ENCODE measurements at places on chromosomes 11 and 22.

DNA sequence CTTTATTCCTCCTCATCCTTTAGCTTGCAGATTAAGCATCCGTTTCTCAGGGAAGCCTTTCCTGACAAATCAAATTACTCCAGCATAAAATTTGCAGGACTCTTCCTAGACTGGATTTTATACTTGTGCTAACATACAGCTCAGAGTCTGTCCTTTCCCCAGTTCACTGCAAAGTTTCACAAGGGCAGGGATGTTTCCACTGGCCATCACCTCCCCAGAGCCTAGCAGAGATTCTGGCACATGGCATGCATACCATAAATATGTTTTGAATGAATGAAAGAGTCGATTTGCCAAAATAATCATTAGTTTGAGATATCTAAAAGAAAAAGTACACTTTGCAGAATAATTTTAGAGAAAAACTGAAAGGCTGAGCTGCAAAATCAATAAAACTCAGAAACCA lies 10.6 kb downstream of the MSANTD4 start:
- DNase-seq, result no peak

DNA sequence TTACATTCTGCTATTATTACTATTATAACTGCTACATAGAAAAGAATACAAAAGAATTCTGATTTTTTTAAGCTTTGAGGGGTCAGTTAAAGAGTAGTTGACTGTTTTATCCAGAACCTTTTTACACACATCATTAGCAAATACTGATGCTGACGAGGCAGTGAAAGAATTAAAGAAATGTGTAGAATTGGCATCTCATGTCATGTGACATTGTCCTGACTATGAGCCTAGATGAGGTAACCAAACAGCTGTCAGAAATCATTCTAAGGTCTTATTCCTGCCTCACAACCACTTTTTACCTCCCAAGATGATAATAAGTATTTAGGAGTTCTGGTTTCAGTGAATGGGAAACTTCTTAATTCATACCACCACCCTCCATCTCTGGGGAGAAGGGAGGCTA lies 121.0 kb downstream of the SLC1A2 start:
- DNase-seq, result no peak

- no peak for DNase-seq
These were observed 845 bp upstream of the RAB36 start for GRCh38 chr22:23144432-23144831.

GRCh38 chr11:120893440-120894201 lies 130.3 kb upstream of the TBCEL start:
- DNase-seq, result no peak

- DNase-seq, result no peak
These were observed 45.1 kb downstream of the PTPRJ start for GRCh38 chr11:48025293-48025983.

DNA sequence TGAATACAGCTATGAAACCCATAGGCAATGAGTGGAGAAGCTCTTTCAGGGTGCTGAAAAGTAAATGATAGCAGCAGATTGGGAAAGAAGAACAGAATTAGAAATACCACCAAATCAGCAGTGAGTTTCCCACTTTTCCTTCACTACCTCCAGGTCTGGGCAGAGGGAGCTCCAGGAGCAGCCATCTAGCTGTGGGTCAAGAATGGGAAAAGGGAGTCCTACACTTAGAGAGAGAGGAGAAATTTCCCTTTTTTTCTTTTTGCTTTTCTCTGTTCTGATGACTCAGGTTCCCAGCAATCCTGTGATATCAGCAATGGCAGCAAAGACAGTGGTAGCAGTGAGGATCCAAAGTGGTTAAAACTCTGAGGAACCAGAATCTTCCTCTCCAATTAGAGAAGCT lies 263.9 kb downstream of the NXPE2 start:
- DNase-seq, result no peak

GRCh38 chr11:73218106-73218829 lies at the start of gene P2RY2:
TSS of gene P2RY2 (plus strand) at chr11:73218281. CDS start at chr11:73234160, 15,879 bp downstream.
- DNase-seq, result no peak

- no peak for DNase-seq
These were observed 19.5 kb downstream of the TSPAN4 start for GRCh38 chr11:862081-862661.

DNA sequence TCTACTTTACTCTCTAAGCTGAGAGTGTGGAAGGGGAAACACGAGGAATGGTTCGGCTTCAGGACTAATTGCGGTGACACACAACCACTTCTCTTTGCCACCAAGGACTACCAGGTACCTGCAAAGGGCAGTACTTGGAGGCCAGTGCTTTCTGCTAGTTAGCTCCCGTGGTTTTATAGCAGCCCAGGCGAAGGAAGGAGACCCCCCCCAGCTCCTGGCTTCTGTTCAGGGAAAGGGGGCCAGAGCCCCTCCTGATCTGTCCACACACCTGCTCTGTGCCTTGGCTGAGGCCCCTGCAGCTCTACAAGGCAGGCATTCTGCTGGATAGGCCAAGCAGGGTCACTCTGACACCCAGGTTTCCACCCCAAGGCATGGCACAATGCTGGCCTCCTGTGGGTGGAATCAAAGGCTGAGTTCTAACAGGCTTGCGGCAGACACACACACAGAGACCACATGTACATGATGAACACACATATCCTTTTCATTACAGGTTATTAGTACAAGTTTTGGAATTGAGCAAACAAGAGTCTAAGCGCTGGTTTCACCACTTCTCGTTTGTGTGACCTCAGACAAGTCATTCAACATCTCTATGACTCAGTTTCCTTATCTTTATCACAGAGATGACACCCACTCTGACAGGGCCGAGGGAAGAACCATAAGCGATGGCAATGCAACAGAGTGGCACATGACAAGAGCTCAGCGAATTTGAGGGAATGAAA lies 7.5 kb downstream of the SERPIND1 start:
- DNase-seq, result no peak

- no peak for DNase-seq
These were observed 31.9 kb downstream of the KCNQ1OT1 start for GRCh38 chr11:2667940-2668339.

GRCh38 chr22:42683578-42684283 lies 34.5 kb upstream of the CYB5R3 start:
- no peak for DNase-seq

GRCh38 chr11:13503393-13503792 lies 7.6 kb upstream of the PTH start:
- DNase-seq, result no peak

- peak; percentile 41 for DNase-seq
These were observed 599 bp downstream of the NPTXR start for GRCh38 chr22:38843201-38843656.

GRCh38 chr11:107496011-107496410 lies 38.4 kb upstream of the CWF19L2 start:
- no peak for DNase-seq

DNA sequence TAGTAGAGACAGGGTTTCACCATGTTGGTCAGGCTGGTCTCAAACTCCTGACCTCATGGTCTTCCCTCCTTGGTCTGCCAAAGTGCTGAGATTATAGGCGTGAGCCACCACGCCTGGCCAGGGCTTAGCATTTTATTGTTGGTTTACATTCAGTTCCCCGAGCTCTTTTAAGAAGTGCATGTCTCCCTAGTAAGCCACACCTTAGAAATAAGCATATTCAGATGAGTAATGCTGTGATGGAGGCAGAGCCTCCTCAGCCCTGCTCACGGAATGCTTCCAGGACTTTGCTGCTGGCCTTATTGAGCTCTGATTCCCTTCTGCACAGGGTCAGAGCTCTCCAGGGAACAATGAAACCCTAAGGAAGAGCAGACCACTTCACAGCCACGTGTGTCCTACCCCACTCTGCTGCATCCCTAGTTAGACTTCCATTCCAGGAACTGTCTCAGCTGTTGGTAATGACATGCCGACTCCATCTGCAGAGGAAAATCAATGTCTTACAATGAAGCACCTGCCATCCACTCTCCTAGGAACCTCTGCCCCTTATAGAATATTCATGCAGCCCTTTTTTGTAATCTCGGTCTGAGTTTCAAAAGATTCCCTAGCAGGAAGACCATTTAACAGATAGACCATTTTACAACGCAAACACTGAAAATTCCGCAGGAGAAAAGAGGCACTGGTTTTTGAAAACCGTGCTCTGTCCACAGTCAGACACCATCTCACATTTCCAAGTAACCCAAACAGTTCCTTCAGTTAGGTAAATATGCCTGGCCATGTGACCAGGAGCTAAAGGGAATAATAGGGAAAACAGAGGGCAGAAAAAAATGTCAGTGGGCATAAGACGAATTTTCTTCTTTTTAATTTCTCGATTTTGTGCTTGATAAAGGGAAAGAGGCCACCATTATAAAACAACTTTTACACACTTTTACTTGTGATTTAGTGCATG lies 1.7 kb upstream of the JAM3 start:
- DNase-seq, result no peak

GRCh38 chr22:46929046-46929709 lies 166.7 kb downstream of the TBC1D22A start:
- DNase-seq, result no peak

DNA sequence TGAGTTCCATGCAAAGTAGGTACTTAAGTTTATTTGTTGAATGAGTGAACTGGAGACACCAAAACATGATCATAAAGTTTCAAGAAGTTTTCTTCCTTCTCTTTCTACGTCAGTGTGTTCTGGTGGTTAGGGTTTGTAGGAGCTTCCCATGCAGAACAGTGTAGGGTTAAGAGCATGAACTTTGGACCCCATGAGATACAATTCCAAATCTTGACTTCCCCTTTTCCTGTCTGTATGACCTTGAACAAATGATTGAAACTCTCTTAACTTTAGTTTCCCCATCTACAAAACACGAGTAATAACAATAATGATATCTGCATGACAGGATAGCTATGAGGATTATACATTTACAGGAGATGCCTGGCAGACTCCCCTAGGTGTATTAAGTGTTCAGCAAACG lies 41.0 kb upstream of the TENM4 start:
- no peak for DNase-seq

DNA sequence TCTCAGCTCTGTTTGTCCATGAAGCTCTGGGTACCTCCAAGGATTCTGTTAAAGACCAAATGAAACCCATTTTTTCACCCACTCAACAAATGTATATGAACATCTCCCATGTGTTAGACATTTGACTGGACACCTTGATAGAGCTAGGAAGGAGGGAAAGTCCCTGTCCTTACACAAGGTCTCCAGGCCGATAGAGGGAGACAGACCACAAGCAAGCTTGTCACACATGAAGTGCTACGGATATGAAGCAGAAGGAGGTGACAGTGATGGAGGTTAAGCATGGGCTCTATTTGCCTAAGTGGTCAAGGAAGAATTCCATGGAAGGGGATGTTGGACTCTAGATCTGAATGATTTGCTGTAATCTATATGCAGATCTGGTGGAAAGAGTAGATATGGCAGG lies 138.5 kb downstream of the MYO18B start:
- DNase-seq, result no peak

GRCh38 chr11:102560555-102561011 lies 30.0 kb upstream of the MMP7 start:
- no peak for DNase-seq

GRCh38 chr11:5366856-5367255 lies 15.5 kb downstream of the OR51B6 start:
- no peak for DNase-seq

- DNase-seq, result no peak
These were observed 75.3 kb downstream of the ARFGAP2 start for GRCh38 chr11:47101406-47101805.

GRCh38 chr11:73189315-73189714 lies 28.8 kb upstream of the P2RY2 start:
- DNase-seq, result no peak

GRCh38 chr22:28889478-28890024 lies 6.2 kb downstream of the ZNRF3 start:
- no peak for DNase-seq

DNA sequence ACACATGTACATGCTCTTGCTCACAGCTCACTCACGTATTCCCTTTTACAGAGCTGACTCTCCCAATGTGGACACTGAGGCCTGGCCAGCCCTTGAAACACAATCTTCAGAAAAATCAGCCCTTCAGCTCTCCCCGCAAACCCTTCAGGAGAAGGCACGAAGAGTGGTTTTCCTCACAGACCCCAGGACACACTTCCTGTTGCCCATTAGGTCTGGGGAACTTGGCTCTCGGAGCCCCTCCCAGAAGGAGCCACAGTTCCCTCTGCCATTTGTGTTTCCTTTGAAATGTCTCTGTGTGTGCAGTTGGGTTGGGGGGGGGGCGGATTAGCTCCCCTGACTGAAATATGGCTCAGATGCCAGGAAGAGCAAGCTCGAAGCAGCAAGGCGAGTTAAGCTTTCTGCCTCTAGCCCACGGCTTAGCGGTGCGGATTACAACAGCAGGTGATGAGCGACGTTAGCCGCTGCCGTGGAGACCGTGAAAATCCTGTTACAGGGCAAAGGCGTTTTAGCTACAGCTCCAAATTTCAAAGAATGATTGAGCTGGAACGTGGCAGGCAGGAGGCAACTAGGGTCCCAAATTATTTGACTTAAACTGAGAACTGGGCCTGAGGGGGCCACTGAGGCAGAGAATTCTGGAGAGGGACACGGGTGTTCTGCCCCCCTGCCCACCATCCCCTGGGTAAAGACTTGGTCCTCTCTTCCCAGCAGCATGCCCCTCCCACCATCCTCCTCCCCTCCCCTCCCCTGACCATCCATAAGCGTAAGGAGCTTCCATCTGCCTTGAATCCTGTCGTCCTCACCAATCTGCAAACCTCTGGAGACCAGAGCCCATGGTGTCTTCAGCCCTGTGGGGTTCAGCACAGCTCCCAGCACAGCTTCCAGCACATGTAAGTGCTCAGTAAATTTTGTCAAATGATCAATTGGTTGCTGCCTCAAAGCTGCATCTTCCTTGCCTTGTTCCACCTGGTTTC lies 598.6 kb downstream of the BUD13 start:
- no peak for DNase-seq

- no peak for DNase-seq
These were observed 11.8 kb upstream of the PRODH start for GRCh38 chr22:18947905-18948304.

- DNase-seq, result no peak
These were observed 25.4 kb downstream of the SIK3 start for GRCh38 chr11:117072517-117073461.

GRCh38 chr11:128568166-128568778 lies 19.1 kb downstream of the ETS1 start:
- DNase-seq, result no peak

DNA sequence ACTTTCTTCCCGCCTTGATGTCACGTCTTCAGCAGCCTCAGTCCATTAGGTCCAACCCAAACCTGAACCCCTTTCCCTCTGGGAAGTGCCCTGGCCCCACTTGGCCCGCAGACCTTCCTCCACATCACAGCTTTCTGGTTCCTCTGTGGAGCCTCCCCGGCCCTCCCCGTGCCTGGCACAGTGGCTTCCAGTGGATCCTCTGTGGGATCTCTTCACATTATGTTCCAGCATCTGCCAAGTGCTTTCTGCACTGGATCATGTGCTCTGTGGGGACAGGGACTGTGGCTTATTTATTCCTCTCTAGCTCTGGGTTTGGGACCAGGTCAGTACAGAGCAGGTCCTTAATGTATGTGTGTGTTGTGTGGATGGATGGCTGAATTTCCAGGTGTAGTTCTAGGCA lies 30.9 kb downstream of the POLR3H start:
- no peak for DNase-seq

DNA sequence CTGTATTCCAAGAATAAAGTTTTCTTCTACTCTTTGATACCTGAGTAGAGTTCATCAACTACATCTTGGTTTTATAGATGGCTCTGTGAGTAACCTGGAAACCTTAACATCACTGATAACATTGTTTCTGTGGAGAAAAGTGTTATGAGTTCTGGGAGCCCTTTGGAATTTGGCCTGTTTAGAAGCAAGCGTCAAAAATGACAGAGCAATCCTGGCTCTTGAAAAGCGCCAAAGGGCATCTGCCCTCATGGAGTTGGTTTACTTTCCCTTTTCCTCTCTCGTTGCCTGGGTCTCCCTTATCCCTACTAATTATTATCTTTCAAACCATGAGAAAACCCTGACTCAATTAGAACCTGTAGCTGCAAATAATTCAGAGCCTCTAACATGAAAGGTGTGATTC lies 140.1 kb downstream of the DBX1 start:
- DNase-seq, result no peak

- DNase-seq, result no peak
These were observed 34.5 kb upstream of the PARVG start for GRCh38 chr22:44146088-44146861.
